ENCODE measurements at places on chromosomes 16 and 17. TPM values are rescaled to one million over a fixed set of nuclear protein-coding genes. Genes with fewer than 3 reads are reported as not detected.

Gene MLX
- total RNA-seq: 17.1 TPM

Gene HBA2
- 648 TPM for total RNA-seq

Gene ENDOV
- 12.9 TPM for total RNA-seq

Gene ZG16
- total RNA-seq: not detected

Gene ITPRIPL2
- total RNA-seq: 63.5 TPM

Gene NDE1
- total RNA-seq: 39.1 TPM

Gene ACSM5
- total RNA-seq: 0.32 TPM

Gene TBC1D26
- 1.3 TPM for total RNA-seq

GRCh38 chr17:70265471-70265870 lies 96.1 kb downstream of the KCNJ2 start:
- DNase-seq: no peak

GRCh38 chr17:79391376-79392233 lies 219.2 kb downstream of the RBFOX3 start:
- peak; percentile 52 for DNase-seq

GRCh38 chr16:30473231-30474073 lies 910 bp downstream of the ITGAL start:
- DNase-seq: no peak

DNA sequence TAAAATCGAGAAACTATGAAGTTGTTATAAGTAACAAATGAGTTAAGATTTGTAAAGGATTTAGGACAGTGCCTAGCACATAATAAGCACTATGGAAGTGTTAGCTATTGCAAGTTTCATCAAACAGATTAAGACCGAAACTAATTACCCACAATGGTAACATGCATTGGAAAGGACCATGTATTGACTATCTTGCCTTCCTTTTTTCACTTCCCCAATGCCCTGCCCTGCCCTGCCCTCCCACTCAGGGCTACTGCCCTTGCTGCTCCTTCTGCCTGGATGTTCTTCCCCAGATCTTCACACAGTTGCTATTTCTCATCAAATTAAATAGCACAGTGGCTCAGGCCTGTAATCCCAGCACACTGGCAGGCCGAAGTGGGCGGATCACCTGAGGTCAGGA lies 202.1 kb upstream of the PSMD7 start:
- no peak for DNase-seq

- DNase-seq: no peak
Measured at GRCh38 chr16:79261481-79261940, 339.0 kb downstream of the MAF start.

DNA sequence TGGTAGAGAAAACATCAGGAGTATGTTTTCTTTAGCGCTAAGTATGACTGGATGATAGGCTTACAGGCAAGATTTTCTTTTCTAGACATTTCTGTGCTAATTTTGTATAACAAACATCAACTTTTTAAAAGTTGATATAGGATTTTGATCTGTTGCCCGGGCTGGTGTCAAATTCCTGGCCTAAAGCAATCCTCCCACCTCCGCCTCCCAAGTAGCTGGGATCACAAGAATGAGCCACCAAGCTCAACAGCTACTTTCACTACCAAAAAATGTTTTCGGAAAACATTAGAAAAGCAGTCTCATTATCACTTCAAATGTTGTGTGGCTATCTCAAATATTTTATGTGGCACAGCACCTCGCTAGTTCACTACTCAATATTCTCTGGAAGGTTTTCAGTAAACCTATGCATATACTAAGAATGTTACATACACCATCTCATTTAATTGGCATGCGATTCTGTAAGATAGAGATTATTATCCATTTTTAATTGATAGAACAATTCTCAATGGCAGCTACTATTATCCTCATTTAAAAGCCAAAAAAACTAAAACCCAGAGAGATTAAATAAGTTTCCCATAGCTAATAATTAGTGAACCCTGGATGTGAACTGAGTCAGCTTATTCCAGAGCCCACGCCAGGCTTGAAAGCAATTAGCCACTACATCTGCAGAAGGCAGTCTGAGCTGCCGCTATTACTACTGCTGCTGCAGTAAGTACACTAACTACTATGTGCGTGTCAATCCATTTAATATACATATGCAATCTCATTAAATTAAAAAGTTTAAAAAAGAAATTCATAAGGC lies 41.7 kb downstream of the CREBBP start:
- DNase-seq: no peak

DNA sequence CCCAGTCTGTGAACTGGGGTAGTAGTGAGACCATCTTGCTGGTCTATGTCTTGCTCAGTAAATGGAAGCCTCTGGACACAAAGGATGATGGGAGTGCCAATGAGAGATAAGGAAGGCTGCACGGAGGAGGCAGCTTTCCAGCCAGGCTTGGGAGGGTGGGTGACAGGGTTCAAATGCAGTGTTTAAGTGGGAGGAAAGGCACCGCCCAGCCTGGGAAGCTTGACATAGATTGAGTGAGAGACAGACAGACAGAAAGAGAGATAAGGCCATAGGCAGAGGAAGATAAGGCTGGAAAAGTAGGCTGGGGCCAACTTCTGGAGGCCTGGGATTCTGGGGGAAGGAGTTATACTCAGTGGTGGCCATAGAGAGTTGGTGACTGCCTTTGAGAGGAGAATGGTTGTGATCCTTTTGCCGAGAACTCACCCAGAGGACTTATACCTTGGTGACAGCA lies 7.2 kb upstream of the COL1A1 start:
- no peak for DNase-seq

GRCh38 chr17:80393241-80393890 lies 21.6 kb upstream of the ENDOV start:
- no peak for DNase-seq

- no peak for DNase-seq
Measured at GRCh38 chr17:80082403-80083135, 18.8 kb upstream of the GAA start.

GRCh38 chr16:60225541-60225940 lies 1491.4 kb upstream of the GOT2 start:
- DNase-seq: no peak

DNA sequence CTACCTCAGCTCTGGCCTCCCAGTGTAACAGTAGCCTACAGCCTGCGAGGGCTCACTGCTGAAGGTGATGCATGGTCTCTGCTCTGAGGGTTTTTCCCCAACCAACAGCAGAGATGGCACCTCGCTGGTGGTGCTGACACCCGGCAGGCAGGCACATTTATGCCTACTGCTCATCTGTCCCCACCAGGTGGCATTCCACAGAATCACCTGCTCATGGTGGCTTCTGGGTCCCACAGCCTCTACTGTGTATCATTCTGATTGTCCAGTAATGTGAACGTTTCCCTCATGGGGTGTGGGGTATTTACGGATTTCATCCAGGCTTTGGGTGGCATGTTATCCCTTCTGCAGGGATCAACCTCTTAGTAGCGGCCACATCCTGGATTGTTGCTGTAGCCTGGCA lies 331.5 kb downstream of the SNX29 start:
- DNase-seq: no peak

GRCh38 chr17:40348562-40349476 lies 15.7 kb downstream of the GJD3 start:
- DNase-seq: no peak

- DNase-seq: no peak
Measured at GRCh38 chr16:55062442-55062841, 131.8 kb downstream of the IRX5 start.

- DNase-seq: no peak
Measured at GRCh38 chr16:212999-213398, 16.2 kb downstream of the LUC7L start.

DNA sequence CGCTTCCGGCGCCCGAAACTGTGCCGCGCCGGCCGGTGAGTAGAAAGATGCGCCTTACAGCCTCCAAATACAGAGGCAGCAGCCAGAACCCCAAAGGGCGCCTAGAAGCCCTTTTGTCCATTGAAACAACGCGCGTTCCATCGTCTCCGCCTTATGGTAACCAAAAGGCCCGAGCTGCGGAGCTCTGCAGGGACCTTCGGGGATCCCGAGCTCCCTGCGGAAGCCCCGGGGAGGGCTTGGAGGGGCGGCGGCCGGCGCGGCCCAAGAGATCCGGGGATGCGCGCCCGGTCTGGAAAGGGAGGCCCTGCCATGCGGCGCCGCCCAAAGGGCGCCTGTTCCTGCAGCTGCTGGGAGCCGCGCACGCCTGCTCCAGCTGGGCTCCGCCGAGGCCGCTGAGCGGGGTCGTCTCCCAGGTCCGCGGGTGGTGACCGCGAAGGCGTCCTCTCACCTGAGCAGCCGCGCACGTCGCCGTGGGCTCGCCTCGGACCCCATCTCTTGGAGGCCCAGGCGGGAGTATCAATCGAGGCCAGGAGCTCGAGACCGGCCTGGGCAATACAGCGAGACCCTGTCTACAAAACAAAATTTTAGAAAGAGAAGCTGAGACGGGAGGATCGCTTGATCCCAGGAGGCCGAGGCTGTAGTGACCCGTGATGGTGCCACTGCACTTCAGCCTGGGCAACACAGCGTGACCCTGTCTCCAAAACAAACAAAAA lies 742 bp upstream of the FBXO31 start:
- DNase-seq: no peak

- DNase-seq: no peak
Measured at GRCh38 chr16:84581158-84581557, 36.7 kb downstream of the COTL1 start.

- no peak for DNase-seq
Measured at GRCh38 chr17:19299214-19299747, 62.1 kb downstream of the EPN2 start.

GRCh38 chr17:4711661-4712181 lies 1.3 kb downstream of the ARRB2 start:
- DNase-seq: no peak

GRCh38 chr16:14364386-14365199 lies 265.5 kb downstream of the PARN start:
- peak; percentile 21 for DNase-seq

DNA sequence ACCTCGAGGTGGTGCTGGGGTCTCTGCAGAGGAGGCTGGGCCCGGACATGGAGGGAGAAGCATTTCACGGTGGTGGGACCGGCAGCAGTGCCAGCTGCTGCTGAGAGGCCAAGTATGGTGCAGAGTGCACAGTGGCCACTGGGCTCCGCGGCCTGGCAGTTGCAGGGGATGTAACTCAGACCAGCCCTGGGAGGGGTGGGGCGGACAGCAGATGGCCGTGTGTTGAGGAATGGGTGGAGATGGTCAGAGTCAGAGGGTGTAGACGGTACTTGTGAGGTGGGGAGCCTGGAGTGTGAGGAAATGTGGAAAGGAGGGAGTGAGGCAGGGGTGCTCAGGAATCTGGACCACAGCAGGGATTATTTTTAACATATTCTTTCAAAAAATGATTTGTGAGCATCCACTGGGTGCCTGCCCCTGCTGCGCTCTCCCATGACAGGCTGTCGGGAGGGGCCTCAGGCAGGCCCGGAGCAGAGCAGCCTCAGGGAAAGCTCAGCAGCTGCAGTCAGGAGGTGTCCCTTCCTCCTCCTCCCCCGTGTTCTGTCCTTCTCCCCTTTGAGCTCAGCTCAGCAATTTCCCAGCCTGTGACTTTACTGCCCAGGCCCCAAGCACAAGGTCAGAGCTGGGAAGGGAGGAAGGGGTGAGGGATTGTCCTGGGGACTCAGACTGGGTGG lies 113.1 kb downstream of the RAP1GAP2 start:
- no peak for DNase-seq

- no peak for DNase-seq
Measured at GRCh38 chr16:56933828-56934598, 2.1 kb downstream of the HERPUD1 start.

Data from urinary bladder (tissue), 4 donors.